Activated CD4-positive, alpha-beta T cell treated with anti-CD3 and anti-CD28 coated beads, Interleukin-2, amount 50 U/mL, for 48 hours (primary cell): ENCODE measurements at places on chromosomes 3 and 15.

DNA sequence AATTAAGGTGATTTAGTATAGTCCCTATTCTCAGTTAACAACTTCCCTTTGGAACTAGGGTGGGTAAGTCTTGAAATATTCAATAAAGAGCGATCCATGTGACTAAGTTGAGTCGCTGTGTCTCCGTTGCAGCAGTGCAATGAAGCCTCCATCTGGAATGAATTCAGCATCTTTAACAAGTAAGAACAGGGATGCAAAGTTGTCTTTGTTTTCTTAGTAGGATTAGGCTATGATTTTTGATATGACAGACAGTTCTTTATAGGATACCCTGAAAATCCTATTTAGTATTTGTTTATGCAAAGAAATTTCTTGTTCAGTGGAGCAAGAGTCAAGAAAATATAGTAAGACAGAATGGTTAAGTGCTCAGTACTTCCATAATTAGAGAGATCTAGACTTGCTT lies 52.7 kb downstream of the RBMS3 start:
- no peak for DNase-seq

DNA sequence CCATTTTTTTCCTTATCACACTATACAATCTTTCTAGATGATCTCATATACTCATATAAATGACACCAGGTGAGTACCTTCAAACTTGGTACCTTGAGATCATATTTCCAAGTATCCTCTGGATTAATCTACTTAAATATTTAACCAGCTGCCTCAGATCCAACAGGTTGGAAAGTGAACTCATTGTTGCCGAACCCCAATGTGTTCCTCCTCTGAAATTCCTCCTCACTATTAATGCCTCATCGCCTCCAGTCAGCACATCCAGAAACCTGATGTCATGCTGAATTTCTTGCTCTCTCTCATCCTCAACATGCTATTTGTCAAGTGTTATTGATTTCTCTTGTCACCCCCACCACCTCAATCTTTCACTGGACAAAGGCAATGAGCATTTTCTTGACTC lies 221.8 kb downstream of the FMN1 start:
- no peak for DNase-seq

DNA sequence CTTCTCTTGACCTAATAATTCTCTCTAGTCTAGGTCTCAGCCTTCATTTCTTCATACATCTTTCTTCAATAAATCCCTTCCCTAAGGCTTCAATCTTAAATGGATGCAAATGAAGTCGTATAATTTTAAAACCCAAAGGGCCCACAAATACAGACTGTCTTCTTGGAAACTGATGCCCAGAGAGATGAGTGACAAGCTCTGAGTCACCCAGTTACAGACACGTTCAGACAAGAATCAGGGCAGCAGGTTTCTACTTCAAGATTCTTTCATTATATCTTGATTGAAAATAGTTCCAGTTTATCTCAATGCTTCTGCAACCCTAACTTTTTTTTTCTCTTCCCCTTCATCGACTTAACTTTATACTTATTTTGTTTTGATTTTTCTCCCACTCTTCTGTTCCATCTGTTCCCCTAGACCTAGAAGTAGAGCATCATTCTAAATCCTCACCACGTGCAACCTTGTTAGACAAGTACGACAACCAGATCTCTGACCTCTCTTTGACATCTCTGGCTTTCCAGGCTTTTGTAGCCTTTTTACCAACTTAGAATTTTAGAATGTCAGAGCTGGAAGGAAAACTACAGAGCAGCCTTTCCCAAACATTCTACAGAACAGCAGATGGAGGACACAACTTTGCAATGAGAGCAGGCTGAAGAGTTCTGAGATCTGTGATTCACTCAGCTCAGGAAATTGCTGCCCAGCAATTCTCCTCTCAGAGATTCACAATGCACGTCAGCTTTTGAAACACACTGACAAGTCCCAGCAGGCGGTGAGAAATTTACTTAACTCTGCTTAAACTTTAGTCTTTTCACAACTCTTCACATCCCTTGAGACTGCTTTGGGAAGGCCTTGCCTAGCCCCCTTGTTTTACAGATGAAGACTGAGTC lies 25.3 kb downstream of the NCEH1 start:
- DNase-seq: no peak

- no peak for DNase-seq
Measured at GRCh38 chr15:79192462-79193036, 90.0 kb upstream of the ANKRD34C start.

GRCh38 chr3:194346621-194347020 lies 4.5 kb downstream of the CPN2 start:
- no peak for DNase-seq

DNA sequence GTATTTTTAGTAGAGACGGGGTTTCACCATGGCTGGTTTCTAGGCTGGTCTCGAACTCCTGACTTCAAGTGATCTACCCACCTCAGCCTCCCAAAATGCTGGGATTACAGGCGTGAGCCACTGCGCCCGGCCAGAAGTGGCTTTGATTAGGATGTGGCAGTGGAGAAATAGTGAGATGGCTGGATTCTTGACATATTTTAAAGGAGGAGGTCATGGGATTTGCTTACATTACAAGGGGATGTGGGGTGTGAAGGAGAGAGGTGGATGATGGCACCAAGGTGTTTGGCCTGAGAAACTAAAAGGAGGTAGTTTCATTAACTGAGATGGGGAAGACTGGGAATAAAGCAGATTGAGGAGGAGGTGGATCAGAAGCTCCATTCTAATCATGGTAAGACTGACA lies 15.0 kb upstream of the LTF start:
- no peak for DNase-seq

- no peak for DNase-seq
Measured at GRCh38 chr3:8509961-8510360, 8.3 kb downstream of the LMCD1 start.

GRCh38 chr15:60120100-60120499 lies 116.0 kb downstream of the FOXB1 start:
- no peak for DNase-seq

DNA sequence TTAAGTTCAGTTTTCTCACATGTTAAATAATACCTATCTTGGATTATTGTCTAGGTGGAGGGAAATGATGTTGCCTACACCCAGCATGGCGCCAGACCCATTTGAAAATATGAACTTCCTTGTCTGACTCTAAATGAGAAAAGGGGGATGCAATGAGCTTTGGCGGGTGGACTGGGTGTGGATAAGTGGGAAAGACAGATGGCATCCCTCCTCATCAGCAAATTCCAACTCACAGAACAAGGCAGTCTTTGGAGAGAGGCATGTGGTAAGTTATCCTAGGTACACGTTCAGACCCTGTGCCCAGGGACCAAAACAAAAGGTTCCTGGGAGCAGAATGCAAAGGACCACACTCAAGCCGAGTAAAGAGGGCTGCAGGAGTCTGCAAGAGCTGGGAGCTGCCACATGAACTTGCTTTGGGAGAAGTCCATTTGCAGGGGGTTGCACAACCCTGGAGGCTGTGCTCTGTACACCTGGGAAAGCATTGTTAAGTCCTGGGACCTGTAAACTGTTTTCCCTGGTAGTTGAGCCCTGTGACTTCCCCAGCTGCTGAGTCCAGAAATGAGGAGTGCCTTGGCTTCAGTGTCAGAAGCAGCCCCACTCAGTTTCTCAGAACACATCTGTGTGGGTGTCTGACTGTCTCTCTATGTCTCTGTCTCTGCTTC lies 102.3 kb upstream of the TPM1 start:
- DNase-seq: peak; percentile 8

GRCh38 chr3:20752416-20752815 lies 566.4 kb upstream of the SGO1 start:
- DNase-seq: no peak

DNA sequence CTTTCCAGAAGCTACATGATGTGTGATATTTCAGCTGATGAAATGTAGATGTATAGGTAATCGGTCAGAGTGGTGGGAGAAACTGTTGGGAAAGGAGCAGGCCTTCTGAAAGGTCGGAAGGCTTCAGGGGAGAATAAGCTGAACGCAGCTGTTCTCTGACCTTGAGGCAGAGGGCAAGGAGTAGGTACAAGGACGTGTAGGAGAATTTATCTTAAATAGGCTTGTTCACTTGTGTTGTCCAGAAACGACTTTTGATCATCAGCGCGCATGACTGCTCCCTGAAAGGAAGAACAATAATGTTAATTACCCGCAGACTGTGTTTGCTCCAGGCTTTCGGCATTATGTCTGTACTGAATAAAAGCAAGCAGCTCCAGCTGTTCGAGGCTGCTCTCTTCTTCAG lies 39.6 kb downstream of the GPR160 start:
- no peak for DNase-seq

DNA sequence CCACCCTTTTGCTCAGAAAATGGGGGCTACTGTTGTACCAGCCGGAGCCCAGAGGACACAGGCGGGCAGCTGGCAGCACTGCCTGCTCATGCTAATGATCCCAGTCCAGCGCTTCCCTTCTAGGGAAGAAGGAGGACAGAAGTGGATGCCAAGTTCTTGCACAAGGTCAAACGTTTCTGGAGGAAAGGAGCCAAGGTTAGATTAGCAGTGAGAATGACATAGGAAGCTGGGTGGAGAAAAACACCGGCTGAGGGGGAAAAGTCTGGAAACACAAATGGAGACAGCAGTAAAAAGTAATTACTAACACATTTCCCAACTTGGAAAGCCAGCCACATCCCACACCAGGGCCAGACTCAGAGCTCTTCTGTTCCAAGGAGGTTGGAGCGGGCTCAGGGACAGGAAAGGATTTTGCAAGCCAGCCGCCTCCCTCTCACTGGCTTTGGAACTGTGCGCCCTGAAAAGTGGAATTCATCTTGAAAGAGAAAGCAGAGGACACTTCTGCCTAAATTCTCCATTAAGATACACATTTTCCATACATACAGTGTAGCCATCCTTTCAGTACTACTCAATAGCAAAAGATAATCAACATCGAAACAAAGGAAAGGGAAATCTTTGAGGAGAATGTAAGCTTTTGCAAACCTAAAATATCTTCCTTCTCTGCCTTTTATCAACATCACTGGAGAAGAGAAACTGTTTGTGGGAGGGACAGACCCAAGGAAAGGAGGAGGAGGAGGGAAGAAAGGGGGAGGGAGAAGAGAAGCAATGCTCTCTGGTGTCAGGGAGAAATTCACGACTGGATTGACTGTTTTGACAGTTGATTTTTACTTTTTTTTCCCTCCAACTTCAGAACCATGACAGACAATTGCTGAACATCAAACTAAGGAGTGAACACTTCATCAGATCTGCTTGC lies 133.6 kb downstream of the CD47 start:
- no peak for DNase-seq

- DNase-seq: no peak
Measured at GRCh38 chr3:157551961-157552360, 48.7 kb upstream of the VEPH1 start.

GRCh38 chr3:105963161-105963560 lies 94.3 kb upstream of the CBLB start:
- DNase-seq: no peak

DNA sequence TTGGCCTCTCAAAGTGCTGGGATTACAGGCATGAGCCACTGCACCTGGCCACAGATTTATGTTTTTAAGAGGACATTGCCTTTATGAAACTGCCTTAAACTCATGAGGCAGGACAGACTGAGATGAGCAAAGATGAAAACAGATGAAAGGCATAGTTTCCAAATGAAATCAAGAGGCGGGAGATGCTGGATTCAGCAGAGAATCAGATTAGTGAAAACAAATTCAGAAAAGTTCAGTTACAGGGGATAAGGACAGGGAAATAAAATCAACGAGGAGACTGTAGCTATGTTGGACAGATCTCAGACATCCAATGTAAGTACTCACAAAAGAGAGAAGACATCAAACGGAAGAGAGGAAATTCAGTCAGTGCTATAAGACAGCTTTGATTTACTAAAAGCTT lies 68.1 kb downstream of the ADAMTSL3 start:
- no peak for DNase-seq

DNA sequence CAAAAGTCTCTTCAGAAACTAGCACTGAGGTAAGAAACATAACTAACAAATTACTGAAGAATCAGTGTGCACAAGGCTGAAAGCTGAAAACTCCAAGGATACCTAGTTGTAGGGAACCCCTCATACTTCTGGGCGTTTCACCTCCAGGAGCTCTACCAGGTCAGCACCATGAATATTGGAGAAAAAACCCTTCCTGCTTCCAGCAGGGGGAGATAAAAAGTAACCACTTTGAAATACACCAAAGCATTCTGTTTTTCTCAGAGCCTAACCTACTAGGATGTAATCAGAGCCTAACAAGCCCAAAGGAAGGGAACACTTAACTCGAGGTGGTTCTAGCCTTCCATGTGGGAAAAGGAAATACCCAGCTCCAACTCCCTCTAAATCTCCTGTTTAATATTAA lies 175.8 kb upstream of the MME start:
- DNase-seq: no peak

GRCh38 chr3:37248164-37248563 lies 73.8 kb upstream of the LRRFIP2 start:
- no peak for DNase-seq

GRCh38 chr3:126998728-126999127 lies 15.8 kb downstream of the PLXNA1 start:
- no peak for DNase-seq

DNA sequence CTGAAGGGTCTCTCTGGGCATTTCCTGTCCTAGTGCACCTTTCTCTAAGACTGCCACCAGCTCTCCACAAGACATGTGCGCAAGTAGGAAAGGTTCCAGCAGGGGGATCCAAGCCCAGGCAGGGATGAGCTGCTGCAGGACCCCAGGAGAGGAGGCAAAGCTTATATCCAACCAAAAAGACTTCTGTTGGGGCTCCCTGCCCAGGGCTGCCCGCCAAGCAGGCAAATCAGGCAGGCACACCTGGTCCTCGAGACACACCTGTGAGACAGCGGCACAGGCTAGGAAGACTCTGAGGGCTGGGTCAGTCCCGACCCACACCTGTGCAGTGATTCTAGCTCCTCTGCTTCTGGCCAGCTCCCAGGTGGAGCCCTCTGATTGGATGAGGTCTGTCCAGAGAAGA lies 80.6 kb downstream of the MYLK start:
- no peak for DNase-seq

DNA sequence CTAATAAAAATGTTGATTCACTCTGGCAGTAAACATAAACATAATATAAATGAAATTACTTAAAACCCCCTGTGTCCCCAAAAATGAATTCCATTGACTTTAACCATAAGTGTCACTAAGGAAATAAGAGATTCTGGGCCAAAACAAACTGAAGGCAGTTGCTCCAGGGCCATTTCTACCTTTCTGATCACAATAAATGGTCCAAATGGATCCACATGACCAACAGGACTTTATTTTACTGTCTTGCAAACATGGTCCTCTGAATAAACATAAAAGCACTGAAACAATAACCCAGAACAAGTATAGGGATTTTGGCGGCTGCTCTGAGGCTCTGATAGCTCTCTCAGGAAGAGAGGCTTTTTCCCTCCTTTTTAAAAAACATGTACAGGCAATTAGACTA lies 77.3 kb downstream of the ETFA start:
- no peak for DNase-seq
